Stimulated activated CD4-positive, alpha-beta T cell treated with anti-CD3 and anti-CD28 coated beads, Interleukin-4, amount 100 ng/mL, for 24 hours (primary cell): ENCODE measurements at places on chromosomes 16 and 17.

GRCh38 chr17:59266745-59267144, 46.4 kb downstream of the GDPD1 start:
- DNase-seq: no peak

GRCh38 chr17:76397687-76398522, 13.5 kb downstream of the SPHK1 start:
- DNase-seq: peak; percentile 87

DNA sequence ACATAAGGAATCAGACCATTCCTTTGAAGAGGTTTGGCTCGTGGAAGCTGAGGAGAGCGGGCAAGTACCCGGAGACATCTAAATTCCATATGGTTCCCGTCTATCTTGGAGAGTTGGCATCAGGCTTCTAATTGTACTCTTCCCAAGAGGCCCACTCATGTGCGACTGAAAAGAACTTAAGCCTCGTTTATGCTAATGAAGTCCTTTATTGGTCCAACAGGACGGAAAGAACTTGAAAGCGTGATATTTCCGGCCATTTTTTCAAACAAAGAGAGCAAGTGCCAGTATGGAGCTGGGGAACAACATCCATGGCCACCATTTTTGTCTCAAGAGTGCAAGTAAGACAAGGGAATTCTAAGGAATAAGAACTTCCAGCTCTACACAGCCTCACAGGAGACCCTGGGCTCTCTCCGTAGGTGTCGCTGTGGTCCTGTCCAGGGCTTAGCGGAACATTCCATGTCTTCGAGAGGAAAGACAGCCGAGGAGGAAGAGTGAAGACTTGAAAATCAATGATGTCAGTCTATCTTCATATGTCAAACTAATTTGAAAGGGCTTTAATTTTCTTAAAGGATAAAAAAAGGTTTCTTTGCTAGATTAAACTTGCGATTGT, 566.0 kb upstream of the PSMD7 start:
- DNase-seq: no peak

DNA sequence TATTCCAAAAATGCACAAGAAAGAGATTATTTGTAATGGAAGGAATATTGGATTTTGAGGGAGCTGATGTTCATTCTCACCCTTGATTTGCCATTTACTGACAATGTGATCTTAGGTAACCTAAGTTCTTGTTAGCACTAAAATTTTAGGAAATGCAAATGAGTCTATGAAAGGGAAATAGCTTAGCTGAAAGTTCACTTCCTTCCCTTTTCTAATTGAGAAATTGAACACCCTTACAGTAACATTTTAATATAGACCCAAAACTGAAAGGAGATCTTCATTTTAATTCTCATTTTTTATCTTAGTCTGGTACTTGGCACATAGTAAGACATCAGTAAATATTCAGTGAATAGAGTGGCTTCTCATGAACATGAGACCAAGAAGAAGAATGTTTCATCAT, 10.9 kb upstream of the WSB1 start:
- DNase-seq: no peak

GRCh38 chr17:64387545-64388171, 3.0 kb downstream of the PECAM1 start:
- no peak for DNase-seq

DNA sequence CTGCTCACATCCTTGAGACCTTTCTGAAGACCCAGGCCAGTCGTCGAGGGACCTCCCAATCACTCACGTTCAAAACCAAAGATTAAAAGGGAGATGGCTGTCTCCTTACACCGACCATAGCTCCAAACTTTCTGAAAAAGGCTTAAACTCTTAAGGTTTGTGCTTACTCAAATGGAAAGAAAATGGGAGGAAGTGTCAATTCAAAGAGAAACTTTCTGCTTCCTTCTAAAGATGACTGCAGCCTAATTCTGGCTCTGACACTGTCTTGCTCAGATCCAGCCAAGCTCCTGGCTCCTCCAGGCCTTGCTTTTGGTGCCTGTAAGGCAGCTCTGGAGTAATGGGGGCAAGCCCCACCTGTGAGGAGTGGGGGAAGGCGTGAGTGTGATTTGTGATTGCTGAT, 54.9 kb upstream of the WSB1 start:
- no peak for DNase-seq

- no peak for DNase-seq
These were observed 16.8 kb upstream of the COL1A1 start for GRCh38 chr17:50218071-50218759.

DNA sequence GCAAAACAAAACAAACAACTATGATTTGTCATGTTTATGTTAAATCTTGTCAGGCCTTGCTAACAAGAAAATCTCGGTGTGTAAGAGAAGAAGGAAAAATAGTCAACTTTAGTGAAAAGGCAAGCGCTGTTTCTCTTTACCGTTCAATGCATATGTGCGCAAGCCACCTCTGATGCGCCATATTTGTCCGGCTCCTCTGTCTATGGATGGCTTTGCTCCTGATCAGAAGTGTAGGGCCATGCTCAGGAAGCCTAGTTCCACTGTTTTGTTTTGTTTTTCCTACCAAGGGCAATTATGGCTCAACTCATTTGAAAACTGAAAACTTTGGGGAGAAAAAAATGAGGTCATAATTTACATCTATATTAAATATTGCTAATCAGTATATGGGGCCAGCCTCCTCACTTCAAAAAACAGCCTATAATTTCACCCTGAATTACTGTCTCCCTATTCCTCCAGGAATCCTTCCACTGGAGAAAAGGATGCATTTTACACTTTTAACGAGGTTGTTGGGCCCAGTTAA, 4.5 kb downstream of the MAF start:
- no peak for DNase-seq

GRCh38 chr17:40095944-40096791, 4.2 kb downstream of the NR1D1 start:
- DNase-seq: peak; percentile 89

DNA sequence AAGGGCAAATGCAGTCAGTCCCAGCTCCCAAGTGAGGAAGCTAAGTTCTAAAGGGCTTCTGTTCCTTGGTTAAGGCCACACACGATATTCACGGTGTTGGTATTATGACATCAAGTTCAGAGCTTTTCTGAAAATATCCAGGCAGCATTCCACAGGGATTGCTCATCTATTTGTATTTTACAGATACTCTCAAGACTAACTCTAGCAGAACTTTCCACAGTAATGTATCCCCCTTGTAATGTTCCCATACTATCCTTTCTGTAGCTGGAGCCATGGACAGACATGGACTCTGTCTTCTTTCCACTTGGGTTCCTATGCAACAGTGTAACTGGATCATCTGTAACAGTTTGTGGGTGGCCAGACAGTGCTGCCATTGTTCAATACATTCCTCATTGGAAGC, 13.5 kb downstream of the SDR42E1 start:
- DNase-seq: no peak

GRCh38 chr17:72303787-72304733, 183.2 kb downstream of the SOX9 start:
- no peak for DNase-seq

- no peak for DNase-seq
These were observed 613.5 kb downstream of the RBFOX1 start for GRCh38 chr16:7946142-7946541.

DNA sequence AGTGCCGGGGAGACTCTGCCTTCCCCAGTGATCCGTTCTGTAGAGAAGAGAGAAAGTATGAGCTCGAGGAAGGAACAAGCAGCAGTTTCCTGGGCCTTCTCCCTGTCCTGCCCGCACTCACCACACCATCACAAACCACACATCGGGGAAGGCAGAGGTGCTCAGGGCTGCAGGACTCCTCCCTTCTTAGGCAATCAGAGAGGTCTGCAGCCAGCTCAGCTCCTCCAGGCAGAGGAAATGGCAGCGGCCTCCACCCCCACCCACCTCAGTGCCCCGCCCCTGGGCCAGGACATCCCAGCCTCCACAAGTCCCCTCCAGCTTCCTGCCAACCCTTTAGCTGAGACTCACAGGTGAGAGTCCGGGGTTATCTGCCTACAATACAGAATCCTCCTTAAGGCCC, 2.0 kb downstream of the ZNF319 start:
- DNase-seq: peak; percentile 56

- DNase-seq: no peak
These were observed 9.4 kb upstream of the TOM1L1 start for GRCh38 chr17:54891176-54891821.

DNA sequence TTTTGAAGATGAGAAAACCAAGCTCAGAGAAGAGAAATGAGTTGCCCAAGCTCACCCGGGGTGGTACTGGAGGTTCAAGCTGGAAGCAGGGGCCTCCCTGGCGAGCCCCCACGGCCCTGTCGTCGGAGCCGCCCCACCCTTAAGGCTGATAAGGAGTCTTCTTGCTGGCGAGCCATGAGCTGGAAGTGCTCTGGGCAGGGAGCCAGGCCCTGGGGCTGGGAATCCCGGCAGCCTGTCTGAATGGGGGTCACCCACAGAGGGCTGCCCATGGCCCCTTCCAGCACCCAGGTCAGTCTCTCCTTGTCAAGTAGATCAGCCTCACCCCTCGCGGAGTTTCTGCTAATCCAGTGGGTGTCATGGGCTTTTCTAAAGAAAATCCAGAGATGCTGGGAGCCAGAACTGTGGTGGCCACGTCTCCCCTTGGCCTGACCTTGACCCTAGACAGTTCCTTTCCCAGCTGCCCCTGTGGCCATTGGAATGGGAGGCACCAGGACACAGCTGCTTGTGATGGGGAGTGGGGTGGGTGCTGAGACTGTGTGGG, 1.2 kb upstream of the P2RX1 start:
- DNase-seq: no peak

GRCh38 chr16:47592232-47592631, 131.1 kb downstream of the PHKB start:
- DNase-seq: no peak

- DNase-seq: peak; percentile 49
These were observed 747 bp downstream of the ATXN7L3 start for GRCh38 chr17:44198721-44199552.

GRCh38 chr16:73095885-73096421, 48.0 kb upstream of the ZFHX3 start:
- DNase-seq: no peak

DNA sequence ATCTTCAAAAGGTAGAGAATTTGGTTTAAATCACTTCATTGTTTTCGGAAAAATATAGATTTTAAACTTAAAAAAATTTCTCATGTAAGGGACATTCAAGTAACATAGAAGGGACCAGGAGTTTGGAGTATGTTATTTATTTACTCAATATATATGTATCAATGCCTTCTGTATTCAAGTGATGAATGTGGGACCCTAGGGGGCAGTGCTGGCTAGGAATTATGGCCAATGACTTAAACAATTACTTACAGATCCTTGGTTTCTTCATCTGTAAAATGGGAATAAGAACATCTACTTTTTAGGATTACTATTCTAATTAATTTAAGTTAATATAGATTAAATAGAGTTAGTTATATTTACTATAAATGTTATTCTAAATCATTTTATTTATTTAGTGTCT, 886.3 kb upstream of the RBFOX1 start:
- DNase-seq: no peak
